ENCODE measurements at places on chromosomes 2 and 18.

DNA sequence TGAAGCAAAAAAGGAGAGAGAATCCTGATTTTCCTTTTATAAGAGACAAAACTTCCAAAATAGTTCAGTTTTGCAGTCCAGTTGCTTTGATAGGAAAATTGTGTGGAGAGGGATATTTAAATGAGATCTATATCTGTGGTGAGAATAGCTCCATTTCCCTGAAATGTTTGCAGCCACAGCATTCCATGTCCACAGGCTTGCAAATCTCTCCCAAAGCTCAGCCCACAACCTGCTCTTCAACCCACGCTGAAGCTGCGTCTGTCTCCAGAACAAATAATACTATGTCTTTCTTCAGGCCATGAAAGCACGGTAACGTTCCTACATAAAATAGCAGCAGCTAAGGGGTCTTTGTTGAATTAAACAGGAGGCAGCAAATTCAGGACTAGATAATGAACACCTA is 31.8 kb downstream of the TMEM17 start:
- no peak for DNase-seq

DNA sequence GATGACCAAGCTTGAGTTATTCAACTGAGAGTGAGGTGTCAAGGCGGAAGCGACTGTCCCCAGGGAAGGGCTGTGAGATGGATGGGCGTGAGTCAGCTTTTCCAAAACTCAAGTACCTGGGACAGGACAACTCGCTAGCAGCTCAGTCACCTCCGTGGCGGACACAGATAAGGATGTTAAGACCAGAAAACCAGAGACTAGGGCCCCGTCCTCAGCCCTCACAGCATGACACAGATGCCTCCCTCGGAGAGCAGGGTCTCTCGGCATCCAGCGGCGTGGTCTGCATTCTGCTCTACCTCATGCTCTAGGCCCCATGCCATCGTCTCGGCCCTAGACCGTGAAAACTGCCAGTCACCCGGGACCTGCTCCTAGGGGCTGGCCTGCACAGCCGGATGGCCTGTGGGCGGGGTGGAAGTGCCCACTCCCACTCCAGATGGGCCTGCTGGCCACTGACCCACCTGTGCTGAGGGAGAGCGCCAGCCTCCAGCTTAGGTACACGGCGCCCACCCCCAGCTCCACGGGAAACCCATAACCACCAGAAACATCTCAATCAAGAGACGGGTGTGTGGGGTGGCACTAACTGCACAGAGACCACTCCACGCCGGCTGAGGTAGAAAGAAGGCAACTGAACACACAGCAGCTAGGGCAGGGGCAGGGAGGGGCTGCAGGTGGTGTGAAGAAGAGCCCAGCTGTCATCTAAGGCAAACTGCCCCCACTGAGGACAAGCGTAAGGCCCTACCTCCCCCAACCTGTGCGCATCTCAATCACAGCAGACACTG is 39.8 kb downstream of the ANO7 start:
- DNase-seq: no peak

GRCh38 chr2:165407466-165407865 is 62.0 kb upstream of the CSRNP3 start:
- no peak for DNase-seq

GRCh38 chr18:60060578-60060977 is 160.8 kb downstream of the PMAIP1 start:
- DNase-seq: no peak

- no peak for DNase-seq
Observed at GRCh38 chr2:221524158-221524557, 47.9 kb downstream of the EPHA4 start.

DNA sequence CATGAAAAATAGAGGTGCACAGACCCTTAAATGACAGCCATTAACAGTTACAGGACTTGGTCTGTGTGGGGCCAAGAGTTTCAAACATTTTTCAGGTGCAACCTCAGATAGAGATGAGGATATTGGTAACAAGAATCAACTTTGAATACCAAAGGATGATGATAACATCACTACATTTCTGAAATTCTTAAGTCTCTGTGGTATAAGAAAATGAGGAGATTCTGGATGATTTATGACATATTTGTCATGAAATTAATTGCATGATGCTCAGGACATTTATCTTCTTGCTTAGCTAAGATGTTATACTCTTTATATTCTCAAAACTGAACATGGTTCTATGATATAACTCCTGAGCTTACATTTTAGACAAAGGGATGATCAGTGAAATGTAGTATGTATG is 471.8 kb upstream of the CWC22 start:
- DNase-seq: no peak

GRCh38 chr2:240579071-240579762 is 7.3 kb upstream of the CAPN10 start:
- no peak for DNase-seq

DNA sequence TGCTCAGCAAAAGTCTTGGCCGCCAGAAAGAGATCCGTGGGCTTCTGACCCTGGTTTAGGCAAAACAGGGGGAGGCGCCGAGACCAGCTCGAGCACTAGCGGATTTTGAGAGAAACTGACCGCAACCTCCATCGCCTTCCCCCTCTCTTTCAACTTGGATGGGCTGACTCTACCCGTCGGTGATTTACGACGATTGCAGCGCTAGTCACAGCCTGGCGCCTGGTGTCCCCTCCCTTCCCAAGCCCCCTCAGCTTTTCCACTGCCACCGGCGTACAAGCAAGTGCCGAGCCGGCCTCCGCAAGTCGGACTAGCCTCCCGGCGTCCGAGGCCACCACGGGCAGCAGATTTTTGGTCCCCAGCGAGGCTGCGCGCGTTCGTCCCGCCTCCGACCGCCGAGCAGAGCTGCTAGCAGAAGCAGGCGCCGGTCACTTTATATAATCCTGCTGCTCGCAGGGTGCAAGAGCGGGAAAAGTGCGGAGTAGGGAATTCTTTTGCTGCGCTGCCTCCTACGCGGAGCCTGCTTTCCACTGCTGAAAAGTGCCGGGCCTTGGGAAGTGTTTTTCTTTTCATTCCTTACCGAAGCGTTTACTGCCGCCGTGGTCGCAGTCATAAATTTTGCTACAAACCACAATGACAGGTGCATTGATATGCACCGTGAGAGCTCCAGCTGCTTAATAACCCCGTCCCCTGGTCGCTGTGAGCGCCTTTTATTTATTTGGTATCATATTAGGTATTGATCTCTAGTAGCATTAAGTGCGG is 7.7 kb downstream of the HOXD3 start:
- no peak for DNase-seq

GRCh38 chr18:58645398-58645797 is 16.5 kb upstream of the ALPK2 start:
- no peak for DNase-seq

DNA sequence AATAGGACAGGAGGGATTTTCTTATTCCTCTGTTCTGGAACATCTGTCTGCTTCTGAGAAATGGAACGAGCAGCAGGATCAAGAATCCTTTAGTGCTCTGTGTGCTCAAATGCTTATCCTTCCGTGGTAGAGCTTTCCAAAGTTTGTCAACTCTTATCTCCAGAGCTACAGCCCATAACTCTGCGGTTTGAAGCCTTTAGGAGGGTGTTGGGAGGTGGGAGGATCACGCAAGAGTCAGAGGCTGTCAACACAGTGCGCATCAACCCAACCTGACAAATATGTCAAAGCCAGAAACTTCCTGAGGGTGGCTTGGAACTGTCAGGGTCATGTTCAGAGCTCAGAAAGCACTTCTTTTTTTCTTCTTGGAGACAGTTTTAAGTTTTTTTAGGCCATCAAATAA is 95.9 kb downstream of the CRIM1 start:
- DNase-seq: no peak

GRCh38 chr2:152394326-152394725 is 59.4 kb downstream of the FMNL2 start:
- DNase-seq: no peak

DNA sequence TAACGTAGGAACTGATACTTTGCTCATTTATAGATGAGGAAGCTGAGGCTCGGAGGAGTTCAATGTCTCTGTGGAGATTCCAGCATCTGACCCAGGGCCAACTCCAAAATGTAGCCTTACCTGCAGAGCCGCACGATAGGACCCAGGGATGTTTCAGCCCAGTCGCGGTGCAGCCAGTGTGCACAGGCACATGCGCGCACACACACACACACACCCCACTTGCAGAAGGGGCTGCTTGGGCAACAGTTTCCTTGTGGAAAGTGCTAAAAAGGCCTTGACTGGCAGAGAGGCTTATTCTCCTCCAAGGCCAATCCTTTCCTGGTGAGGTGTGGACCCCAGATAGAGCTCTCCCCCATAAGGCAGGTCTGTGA is 101.7 kb downstream of the ZFP36L2 start:
- DNase-seq: no peak

- DNase-seq: peak; percentile 70
Observed at GRCh38 chr2:63424329-63425078, 163.8 kb downstream of the WDPCP start.

- DNase-seq: peak; percentile 15
Observed at GRCh38 chr2:170924969-170925368, 4.1 kb upstream of the GORASP2 start.

DNA sequence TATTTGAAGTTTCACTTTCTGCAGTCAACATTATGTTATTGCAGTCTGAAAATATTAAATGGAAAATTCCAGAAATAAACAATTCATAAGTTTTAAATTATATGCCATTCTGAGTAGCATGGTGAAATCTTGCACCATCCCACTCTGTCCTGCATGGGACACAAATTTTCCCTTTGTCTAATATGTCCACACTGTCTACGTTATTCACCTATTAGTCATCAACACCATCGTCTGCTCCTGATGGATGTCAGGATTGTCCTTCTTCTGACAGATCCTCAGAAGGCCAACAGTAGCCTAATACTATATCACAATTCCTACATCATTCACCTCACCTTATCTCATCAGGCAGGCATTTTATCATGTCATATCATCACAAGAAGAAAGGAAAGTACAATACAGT is 163.1 kb downstream of the TXNL1 start:
- no peak for DNase-seq

- peak; percentile 58 for DNase-seq
Observed at GRCh38 chr18:34493099-34493544, 217.0 kb upstream of the DTNA start.

- peak; percentile 52 for DNase-seq
Observed at GRCh38 chr18:46481048-46481846, 175.8 kb downstream of the LOXHD1 start.

GRCh38 chr18:13276530-13277520 is 58.3 kb downstream of the LDLRAD4 start:
- peak; percentile 48 for DNase-seq

DNA sequence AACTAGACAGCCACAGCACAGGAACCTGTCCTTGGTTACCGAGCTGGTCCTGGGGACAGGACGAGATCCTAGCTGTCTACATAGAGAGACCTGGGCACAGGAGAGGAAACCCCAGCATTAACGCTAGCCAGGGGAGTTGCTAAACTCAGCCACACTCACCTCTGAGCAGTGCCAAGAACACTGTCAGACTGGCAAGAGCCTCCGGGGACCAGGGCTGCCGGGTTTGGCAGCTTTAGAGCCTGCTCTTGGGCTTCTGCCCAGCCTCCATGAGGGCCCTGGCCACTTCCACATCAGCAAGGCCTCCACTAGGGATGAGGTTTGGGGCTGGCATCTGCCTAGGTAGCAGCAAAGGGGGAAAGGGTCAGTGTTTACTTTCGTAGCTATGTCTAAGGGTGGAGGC is 6.7 kb downstream of the TMBIM1 start:
- no peak for DNase-seq

- no peak for DNase-seq
Observed at GRCh38 chr2:32484937-32485336, 128.1 kb downstream of the BIRC6 start.

- DNase-seq: peak; percentile 71
Observed at GRCh38 chr2:70087702-70088597, 673 bp downstream of the PCBP1 start.

DNA sequence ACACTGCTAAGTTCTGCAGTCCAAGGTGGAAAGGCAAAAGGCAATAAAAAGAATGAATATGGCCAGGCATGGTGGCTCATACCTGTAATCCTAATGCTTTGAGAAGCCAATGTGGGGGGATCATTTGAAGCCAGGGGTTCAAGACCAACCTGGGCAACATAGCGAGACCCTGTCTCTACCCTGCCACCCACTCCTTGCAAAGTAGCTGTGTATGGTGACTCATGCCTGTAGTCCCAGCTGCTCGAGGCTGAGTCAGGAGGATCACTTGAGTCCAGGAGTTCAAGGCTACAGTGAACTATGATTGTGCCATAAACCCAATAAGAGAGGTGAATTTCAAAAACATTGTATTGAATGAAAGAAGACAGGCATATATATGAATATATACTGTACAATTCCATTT is 2.4 kb downstream of the MYL12B start:
- DNase-seq: peak; percentile 43

DNA sequence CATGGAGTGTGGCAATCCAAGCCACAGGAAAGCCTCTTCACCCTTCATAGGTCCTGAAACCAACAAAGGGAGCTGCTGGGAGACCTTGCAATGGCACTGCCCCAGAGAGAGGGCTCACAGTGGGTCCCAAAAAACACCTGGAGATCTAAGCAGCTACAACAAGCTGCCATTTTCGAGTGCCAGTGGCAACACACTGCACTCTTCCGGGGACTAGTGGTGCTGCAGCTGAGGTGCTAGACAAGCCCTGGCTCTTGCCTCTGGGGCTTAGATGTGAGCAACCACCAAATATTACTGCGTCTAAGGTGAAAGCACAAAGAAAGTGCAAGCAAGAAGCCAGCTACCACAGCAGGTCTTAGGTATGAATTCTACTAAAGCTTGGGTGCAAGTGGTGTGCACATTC is 192.9 kb downstream of the NOL4 start:
- no peak for DNase-seq

GRCh38 chr2:177147093-177147694 is 65.4 kb upstream of the HNRNPA3 start:
- peak; percentile 62 for DNase-seq

DNA sequence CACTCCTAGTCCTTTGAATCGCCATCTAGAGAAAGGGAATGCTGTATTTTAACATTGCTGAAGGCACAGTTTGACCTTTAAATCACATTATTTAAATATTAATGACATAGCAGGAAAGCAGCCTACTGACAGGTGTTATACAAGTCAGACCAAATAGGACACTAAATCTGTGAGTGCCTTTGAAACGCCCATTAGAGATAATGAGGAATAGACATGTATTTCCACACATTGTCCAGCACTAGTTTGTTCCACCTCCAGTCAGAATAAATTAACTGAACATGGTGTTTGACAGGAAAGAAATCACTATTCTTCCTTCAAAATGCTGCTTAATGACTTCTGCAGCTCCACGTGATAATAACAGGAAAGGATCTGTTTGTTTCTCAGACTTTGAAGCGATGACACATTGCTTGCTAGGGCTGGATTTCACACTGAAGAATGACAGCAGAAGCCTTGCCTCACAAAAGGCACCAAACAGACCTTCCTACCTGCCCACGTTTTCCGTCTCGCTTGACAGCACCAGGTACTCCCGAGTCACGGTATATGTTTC is 90.5 kb upstream of the DDX18 start:
- no peak for DNase-seq

GRCh38 chr2:46806526-46806925 is 109.1 kb downstream of the MCFD2 start:
- no peak for DNase-seq

DNA sequence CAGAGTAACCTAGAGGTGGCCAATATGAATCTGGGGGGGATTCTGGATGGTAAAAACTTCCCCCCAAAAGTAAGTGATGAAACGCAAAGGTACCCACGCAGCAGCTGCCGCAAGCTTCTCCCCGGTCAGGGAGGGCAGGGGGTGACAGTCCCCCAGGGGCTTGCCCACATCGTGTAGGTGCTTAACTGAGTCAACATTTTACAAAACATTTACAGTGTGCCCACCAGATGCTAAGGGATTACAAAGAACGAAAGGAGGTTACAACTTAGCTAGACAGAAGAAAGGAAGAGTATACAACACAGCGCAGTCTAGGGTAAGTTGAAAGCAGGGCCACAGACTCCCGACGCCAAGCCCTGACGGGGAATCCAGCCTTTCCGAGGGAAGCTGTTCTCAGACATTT is 45.6 kb downstream of the LPIN2 start:
- DNase-seq: no peak

Data from activated CD4-positive, alpha-beta T cell treated with anti-CD3 and anti-CD28 coated beads, Interleukin-10, Interleukin-2, amounts not matched to agents 100 ng/mL and 50 ng/mL, durations not matched to agents 16 hours and 8 hours (primary cell).